ENCODE measurements at places on chromosomes 3 and 15.
A peak's percentile ranks its signal among the peaks of the same experiment; 100 is the strongest.

GRCh38 chr15:40545457-40545856, 19.4 kb downstream of the CCDC32 start:
- DNase-seq, result no peak

GRCh38 chr3:141030296-141030695, 20.9 kb upstream of the SPSB4 start:
- DNase-seq, result no peak

GRCh38 chr15:49055630-49056029, 9.4 kb upstream of the SECISBP2L start:
- DNase-seq, result no peak

GRCh38 chr3:170475092-170475685, 56.5 kb downstream of the CLDN11 start:
- DNase-seq, result no peak

- DNase-seq, result no peak
Measured at GRCh38 chr15:92068121-92068520, 214.6 kb downstream of the SLCO3A1 start.

- DNase-seq, result no peak
Measured at GRCh38 chr3:182479419-182480336, 313.6 kb upstream of the ATP11B start.

GRCh38 chr3:129003578-129004112, 2.5 kb downstream of the EFCC1 start:
- no peak for DNase-seq

GRCh38 chr3:53354945-53355498, 7.7 kb upstream of the DCP1A start:
- DNase-seq, result no peak

DNA sequence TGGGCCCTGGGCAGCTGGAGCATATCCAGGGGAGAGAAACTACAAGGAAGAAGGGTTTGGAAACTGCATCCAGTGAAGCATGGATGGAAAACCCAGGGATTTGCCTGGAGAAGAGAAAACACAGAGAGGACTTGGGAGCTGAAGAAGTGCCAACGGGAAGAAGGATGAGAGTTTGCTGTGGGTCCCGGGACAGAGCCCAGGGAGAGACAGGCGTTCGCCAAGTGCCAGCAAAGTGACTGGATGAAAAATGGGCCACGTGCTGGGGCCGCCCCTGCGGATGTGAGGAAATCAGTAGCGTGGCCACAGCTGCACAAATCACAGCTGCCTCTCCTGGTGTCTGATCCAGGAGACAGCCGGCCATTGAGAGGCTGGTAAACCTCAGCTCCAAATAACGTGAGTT, 70.4 kb downstream of the HES1 start:
- no peak for DNase-seq

DNA sequence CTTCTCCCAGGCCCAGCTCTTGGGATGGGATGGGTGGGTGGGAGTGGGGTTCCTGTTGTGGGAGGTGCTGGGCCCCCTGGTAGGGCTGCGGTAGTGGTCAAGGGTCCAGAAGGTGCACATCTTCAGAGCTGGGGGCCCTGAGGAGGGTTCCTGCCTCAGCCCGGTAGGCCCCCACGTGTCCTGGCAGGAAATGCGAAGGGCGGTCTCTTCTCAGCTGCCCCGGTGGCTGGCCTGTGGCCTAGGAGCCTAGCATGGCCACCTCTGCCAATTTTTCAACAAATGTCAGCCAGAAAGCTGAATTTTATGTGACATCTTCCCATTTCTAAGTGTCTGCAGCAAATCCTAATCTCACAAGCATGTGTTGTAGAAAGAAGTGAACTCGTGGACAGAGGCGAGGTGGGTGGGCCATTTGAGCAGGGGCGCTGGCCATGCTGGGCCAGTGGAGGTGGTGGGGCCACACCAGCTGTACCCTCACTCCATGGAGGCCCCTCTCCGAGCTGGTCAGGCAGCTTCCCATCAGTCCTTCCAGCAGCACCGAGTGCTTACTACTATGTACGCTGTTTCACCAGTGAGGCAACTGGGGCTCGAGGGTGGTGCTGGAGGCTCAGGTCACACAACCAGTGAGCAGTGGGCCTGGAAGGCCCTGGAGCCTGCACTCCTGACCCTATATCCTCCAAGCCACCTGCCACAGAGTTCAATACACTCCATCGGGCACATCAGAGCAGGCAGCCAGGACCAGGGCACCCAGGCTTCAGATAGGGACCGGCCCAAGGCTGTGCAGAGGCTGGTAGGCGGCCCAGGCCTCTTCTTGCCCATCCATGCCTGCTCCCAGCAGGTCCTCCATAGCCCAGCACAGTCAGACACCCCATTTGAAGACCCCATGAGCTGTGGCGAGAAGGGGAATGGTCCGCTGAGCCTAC, 23.2 kb downstream of the FBLN2 start:
- DNase-seq, result no peak

DNA sequence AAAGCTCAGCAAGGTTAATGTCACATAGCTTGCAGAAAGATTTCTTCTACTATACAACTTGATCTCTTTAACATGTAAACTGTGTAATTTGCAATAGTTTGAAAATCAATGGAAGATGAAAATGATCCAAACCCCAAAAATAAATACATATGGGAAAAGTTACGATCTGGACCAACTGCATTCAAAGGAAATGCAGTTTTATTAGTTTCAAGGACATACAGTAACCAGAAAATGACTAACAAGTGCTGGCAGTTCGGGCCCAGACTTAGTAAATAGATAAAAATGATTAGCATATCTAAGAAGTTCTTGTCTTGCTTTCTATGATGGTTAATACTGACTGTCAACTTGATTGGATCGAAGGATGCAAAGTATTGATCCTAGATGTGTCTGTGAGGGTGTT, 37.3 kb upstream of the LEKR1 start:
- DNase-seq, result no peak

- DNase-seq, result no peak
Measured at GRCh38 chr15:88450125-88450798, 16.9 kb downstream of the MRPL46 start.

- DNase-seq, result peak; percentile 2
Measured at GRCh38 chr3:75886971-75887526, 101.7 kb upstream of the ZNF717 start.

- DNase-seq, result no peak
Measured at GRCh38 chr3:49841126-49841696, 15.2 kb downstream of the TRAIP start.

DNA sequence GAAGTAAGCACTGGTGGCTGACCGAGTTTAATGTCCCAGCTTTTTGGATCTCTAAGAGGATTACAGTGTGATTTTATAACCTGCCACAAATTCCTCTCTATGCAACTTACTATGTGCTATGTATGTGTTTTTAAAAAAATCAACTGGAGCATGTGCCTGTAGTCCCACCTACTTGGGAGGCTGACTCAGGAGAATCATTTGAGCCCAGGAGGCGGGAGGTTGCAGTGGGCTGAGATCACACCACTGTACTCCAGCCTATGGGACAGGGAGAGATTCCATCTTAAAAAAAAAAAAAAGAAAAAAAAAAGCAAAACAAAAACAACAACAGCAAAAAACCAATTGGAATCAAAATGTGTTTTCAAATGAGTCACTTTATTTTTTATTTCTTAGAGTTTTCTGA, 29.6 kb downstream of the DUT start:
- no peak for DNase-seq

DNA sequence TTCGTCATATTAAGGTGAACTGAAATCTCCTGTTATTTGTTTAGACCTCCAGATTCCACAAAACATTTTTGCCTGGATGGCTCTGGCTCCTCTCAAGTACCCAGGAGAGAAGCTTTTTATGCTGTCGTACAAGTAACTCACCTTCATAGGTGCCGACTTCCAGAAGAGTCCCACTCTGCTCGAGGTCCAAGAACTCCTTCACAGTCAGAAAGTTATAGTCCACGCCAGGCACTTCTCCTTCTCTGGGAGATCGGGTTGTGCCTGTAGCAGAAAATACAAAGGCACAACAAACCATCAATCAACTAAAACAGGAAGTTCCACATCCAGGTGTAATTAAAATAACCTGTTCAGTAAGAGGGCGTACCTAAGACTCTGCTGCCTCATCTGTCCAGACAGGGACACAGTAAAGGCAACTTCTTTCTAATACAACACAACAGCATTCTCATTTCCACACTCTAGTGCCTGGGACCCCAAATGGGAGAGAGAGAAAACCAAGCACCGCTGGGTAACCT, 545.3 kb downstream of the MAGI1 start:
- DNase-seq, result no peak

GRCh38 chr15:38283010-38283409, 30.4 kb downstream of the SPRED1 start:
- DNase-seq, result no peak

GRCh38 chr3:40042752-40043443, 233.5 kb downstream of the MYRIP start:
- no peak for DNase-seq

- no peak for DNase-seq
Measured at GRCh38 chr15:70344666-70345065, 246.9 kb upstream of the TLE3 start.

- no peak for DNase-seq
Measured at GRCh38 chr3:79367803-79368202, 400.0 kb downstream of the ROBO1 start.

- DNase-seq, result peak; percentile 54
Measured at GRCh38 chr15:60408463-60408981, 10.7 kb upstream of the ANXA2 start.

DNA sequence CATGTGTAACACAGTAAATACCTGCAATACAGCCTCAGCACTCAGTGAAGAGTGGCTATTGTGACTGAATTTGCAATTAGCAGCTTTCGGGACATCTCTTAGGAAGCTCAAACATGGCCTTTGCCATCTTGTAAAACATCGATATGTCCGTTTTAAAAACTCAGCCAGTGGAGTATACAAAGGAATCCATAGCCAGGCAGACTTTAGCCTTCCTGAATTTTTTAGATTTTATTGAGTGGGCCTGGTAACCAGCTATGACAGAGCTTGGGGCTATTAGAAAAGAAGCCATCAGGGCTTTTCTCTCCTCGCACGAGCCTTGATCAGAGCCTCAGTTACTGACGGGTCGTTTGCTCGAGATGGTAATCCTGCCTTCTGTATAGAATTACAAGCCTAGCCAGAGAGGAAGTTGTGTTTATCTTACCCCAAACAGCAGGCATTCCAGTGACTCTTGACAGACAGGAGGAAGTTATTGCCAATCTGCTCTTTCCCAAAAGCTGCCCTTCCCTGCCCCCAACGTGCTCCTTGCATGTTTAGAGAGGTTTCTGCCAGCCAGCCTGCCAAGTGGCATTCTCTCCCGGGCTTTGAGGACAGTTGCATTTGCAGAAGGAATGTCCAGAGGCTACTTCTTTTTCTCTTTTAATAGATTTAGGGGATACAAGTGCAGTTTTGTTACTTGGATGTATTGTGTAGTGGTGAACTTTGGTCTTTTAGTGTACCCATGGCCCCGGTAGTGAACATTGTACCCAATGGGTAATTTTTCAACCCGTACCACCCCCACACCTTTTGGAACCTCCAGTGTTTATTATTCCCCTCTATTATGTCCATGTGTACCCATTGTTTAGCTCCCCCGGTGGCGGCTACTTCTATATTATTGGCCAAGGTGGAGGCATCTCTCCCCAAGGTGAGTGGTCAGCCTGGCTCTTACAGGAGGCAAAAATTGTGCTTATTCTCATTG, 40.6 kb downstream of the ITPR1 start:
- no peak for DNase-seq

GRCh38 chr15:97461226-97461625, 499.3 kb upstream of the ARRDC4 start:
- no peak for DNase-seq

DNA sequence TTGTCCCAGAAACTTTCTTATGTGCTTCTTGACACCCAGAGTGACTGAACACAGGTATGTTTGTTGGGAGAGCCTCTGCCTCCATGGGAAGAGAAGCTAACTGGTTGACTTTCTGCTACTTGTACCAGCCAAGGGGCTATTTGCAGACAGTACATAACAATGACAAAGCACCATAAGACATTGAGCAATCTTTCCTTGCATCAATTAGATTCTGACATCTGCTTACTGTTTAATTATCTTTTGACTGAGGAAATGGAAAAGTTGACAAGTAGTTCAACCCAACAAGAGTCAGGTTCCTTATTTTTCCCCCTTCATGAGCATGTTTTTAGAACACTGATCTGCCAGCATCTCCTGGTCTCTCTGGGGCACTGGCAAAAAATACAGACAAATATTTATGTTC, 157.7 kb downstream of the RPLP1 start:
- DNase-seq, result no peak

GRCh38 chr3:38015485-38015884, 14.0 kb downstream of the PLCD1 start:
- no peak for DNase-seq

DNA sequence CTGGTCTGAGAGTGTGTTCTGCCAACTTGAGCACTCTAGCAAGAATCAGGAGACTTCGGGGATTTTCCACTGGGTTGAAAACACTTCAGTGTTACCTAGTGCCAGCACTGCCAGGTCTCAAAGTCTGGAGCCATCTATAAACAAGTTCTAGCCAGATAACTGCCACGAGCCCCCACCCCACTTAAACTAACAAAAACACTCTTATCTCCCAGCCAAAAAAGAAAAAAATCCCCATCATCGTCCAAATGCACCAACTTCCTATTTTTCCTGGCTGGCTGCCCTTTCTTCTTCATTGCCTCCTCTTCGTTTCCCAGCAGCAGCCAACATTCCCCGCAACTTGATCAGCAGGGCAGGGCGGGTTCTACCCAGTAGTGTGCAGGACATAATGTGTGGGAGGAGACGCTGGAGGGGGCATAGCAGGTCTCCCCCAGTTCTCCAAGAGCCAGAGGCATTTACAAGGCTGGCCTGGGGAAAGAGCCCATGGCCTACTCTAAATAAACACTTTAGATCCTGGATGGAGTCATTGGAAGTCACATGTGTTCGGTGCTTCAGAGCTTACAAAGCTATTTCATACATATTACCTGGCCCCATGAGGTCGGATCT, 29.5 kb downstream of the C2CD4B start:
- no peak for DNase-seq

GRCh38 chr3:36813305-36813704, 49.0 kb upstream of the DCLK3 start:
- no peak for DNase-seq

GRCh38 chr3:64355401-64355807, 130.1 kb upstream of the PRICKLE2 start:
- no peak for DNase-seq

GRCh38 chr3:96430079-96430478, 384.3 kb upstream of the EPHA6 start:
- DNase-seq, result no peak

- peak; percentile 10 for DNase-seq
Measured at GRCh38 chr3:173221010-173221409, 80.0 kb upstream of the SPATA16 start.

All from SW 1271 (cell line).